HFF-Myc (cell line): ENCODE measurements at places on chromosomes 4 and X.
A peak's percentile ranks its signal among the peaks of the same experiment; 100 is the strongest.

DNA sequence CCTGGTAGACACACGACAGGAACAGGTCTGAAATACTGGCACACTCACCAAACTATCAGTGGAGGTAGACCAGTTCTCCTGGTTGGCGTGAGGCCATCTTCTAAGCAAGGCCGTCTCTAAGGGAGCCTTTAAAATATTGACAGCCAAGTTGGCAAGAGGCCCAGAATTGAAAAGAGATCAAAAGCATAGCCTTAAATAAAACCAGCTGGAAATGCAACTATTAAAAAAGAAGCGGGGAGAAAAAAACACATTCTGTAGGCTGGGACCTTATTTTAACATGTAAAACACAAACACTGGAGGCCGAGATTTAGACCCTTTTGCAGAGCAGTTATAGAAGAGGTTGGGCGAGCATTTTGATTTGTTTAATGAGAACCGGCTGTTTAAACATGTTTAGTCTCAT is 233.0 kb upstream of the CLNK start:
- no peak for DNase-seq

DNA sequence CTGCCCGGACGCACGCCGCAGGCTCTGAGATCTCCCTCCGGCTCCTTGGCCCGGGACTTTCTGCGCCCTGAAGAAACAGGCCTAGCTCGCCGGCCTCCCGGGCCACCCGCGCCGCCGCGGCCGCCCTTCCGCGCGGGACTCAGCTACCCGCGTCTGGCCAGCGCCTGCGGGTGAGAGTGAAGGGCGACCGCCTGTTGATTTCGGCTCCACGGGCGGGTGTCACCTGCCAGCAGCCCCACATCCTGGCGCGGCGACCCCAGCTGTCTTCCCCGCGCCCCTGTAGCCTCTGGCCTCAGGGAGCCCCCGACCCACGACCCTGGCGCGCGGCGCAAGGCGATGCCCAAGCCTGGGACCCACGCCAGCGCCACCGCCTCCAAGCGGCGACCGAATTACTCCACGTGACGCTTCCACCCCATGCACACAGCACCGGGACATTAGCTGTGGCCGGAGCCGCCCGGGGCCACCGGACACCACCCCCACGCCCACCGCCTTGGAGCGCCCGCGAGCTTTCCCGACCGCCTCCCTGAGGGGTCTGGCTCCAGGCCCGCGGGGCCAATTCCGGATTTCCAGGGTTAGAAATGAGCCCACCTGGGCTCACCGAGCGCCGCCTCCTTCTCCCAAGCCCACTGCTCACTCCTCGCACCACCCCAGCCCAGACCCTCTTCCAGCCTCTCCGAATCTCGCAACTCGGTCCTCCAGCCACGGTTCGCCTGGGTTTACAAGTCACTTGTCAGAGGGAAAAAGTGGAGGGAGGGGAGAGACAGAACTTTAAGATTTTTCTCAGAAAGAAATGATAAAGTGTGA is 10.2 kb downstream of the ARX start:
- DNase-seq: no peak

GRCh38 chr4:83334425-83335241 is at the start of gene HPSE:
Gene HPSE (minus strand): TSS chr4:83334848. CDS start chr4:83334782, 66 bp downstream.
- peak; percentile 47 for DNase-seq

GRCh38 chr4:1376841-1377605 is 29.2 kb downstream of the NKX1-1 start:
- DNase-seq: no peak

GRCh38 chr4:13966231-13967195 is 339.0 kb upstream of the BOD1L1 start:
- DNase-seq: peak; percentile 22

DNA sequence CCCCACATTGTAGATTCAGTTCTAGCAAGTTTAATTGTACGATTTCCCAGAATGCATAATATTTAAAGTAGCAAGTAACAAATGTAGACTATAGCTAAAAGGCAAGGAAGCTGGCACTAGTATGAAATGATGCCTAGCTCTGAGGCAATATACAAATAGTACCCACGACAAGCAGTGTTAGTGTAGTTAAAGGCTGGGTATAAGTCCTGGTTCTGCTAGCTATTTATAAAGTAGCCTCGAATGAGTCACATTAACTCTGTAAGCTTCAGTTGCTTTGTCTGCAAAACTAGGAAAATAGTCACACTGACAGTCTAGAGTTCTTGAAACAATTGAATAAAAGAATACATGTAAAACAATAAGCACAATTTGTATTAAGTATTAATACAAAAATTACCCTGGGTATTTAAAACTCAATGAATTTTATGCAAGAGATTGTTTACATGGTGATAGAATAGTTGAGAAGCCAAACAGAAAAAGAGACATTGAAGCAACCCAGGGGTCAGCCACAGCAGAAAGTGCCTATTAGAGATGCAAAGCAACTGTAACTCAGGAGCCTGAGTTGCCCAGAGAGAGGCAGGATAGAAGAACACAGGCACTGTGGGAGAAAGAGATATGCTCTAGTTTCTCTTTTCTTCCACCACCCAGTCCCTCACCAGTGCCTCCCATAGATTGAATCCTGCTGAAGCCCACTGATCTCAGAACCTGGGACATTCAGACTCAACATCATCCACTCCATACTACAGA is 949.0 kb downstream of the C4orf33 start:
- no peak for DNase-seq

- DNase-seq: no peak
Measured at GRCh38 chrX:130299279-130300009, 30.7 kb upstream of the ZNF280C start.

GRCh38 chrX:2483398-2484060 is 17.2 kb downstream of the DHRSX start:
- no peak for DNase-seq

GRCh38 chr4:38003102-38003501 is 42.9 kb downstream of the PTTG2 start:
- no peak for DNase-seq

DNA sequence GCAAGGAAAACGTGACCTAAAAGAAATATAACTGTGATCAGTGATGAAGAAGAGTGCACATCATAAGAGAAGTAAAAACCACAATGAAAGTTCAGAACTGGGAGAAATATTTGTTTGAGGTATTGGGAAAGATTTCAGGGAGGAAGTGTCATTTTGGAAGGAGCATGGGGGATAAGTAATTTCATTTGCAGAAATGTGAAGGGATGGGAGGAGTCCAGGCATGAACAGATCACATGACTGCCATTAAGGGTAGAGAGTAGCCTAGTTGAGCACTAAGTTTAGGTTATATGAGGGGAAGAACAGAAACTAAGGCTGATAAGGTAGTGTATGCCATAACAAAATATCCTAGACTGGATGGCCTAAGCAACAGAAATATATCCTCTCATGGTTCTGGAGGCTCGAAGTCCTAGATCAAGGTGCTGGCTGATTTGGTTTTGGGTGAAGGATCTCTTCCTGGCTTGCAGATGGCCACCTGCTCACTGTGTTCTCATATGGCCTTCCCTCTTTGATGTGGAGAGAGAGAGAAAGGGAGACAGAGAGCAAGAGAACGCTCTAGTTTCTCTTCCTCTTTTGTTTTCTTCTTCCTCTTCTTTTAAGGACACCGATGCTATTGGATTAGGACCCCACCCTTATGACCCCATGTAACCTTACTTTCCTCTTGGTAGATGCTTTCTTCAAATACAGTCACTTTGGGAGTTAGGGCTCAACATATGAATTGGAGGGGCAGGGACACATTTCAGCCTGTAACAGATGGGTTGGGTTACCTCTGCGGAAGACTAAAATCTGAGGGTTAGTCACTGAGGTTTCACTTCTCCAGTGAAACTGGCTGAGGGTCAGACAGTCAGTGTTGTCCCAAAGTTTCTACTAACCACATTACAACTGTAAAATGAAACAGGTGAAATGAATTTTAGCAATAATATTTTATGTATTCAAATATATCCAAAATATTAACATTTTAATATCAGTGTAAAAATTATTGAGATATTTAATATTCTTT is 77.9 kb downstream of the EGF start:
- DNase-seq: no peak

DNA sequence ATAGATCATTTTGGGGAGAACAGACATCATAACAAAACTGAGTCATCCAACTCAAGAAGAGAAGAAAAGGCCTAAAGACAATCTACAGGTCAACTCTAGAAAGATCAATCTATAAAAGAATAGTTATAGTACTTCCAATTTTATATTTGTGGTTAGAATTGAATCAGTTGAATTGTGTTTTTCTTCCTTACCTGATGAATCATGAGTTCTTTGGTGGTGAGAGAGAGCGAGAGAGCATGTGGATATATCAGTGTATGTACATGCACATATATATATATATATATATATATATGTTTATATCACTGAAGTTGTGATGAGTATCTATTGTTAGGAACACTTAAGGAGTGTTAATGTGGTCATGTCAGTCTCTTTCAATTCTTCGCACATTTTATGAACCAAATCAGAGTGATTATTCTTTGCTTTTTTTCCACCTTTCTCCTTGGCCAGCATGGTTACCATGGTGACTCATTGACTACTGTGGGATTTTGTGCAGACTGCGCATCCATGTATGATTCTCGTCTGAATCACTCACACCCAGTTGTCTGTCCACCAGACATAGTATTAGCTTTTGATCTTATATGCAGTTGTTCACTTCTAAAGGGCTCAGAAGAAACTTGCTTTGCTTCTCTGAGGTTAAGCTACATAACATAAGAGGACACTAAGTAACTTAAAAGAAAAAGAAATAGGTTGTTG is 90.4 kb upstream of the RAB40AL start:
- DNase-seq: no peak

- DNase-seq: no peak
Measured at GRCh38 chrX:369563-370101, 17.1 kb downstream of the PPP2R3B start.

- peak; percentile 12 for DNase-seq
Measured at GRCh38 chrX:68732906-68733493, 85.5 kb downstream of the STARD8 start.

GRCh38 chr4:71231129-71232055 is 107.4 kb upstream of the SLC4A4 start:
- DNase-seq: no peak

DNA sequence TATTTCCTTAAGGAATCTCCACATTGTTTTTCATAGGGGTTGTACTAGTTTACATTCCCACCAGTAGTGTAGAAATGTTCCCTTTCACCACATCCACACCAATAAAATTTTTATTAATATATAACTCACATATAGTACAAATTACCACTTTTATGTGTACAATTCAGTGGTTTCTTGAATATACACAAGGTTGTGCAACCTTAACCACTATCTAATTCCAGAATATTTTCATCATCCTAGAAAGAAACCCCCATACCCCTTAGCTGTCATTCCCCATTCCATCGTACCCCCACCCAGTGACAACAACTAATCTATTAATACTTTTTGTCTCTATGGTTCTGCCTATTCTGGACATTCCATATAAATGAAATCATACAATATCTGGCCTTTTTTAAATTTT is 108.3 kb upstream of the USP9X start:
- no peak for DNase-seq

DNA sequence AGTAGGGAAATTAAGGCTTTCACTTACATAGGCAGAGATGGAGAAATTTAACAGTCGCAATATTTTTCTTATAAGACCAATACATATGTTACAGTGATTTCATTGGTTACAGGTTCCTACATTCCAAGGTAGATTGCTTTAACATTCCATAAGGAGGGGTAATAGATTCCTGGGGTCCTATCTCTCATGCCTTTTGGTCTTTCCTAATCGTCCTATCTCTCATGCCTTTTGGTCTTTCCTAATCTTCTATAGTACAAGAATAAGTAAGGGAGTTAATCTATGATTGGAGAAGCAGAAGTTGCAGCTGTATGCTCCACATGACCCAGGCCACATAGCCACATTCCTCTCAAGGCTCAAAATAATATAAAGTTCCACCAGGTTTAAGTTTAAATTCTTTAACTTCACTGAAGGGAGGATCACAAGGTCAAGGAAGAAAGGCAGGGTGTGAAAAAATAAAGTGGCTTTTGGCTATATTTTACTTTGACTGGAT is 285.0 kb upstream of the BOD1L1 start:
- no peak for DNase-seq

DNA sequence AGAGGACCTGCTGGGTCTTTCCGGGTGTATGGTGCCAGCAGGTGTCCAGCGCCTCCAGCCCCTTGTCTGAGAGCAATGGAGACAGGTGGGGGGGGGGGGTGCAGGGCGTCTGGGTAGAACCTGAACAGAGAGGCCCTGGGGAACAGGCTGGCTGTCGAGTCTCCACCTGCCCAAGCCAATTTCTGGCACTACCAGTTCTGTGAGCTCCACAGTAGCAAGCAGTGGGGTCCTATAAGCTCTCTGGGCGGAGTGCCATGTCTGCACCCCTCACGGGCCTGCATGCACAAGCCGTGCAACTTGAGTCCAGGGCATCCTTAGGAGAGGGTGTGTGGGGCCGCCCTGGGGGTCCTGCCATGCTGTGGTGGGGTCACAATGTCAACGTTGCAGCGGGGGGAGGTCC is 10.1 kb upstream of the FGFR3 start:
- DNase-seq: no peak

DNA sequence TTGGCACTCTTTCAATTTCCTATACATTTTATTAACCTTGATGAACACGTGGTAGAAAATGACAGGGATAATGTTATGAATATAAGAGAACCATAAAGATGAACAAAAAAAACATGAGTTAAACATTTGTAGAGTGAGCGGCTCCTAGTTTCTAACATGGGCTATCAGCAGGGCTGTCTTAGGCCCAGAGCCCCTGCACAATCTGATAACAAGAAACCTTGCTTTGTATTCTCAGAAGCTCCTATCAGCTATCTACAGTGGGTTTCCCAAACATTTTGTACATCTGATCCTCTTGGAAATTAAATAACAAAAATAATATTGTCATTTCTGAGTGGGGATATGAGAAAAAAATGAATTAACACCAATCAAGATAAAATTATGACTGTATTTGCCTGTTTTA is 10.6 kb upstream of the RBPJ start:
- no peak for DNase-seq

DNA sequence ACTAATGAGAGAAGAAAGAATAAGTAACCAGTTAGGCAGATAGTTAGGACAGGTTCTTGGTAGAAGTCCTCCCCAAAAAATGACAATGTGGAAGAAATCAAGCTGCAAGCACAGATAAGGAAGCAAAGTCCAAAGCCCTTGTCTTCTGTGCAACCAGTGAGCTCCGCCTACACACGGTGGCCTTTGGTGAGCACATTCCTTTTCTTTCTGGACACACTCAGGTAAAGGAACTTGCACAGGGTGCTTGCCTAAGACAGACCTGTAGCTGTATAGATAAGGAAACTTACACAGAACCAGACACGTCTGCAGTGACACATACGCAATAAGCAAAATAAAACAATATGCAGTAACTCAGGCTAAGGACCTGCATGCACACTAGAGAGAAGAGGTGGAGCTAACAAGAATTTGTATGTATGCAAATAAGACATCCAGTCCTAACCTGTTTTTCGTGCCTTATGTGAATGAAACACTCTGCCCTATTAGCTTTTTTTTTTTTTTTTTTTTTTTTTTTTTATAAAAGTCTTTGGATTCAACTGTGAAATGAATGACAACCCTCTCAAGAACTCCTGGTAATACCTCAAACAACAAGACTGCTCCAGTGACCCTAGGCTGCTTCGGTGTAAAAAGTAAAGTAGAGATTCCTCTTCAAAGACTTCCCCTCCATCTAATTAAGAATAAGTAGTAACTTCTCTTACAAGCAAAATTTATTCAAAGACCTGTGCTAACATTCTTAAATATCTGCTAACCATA is 48.8 kb downstream of the UGT2B10 start:
- no peak for DNase-seq

GRCh38 chrX:37652589-37653231 is 32.9 kb upstream of the XK start:
- no peak for DNase-seq

- DNase-seq: no peak
Measured at GRCh38 chrX:77788050-77788449, 2.0 kb upstream of the ATRX start.
